ENCODE measurements at places on chromosomes 5 and 9. TPM values are rescaled to one million over a fixed set of nuclear protein-coding genes. Genes with fewer than 3 reads are reported as not detected.

The SNCAIP gene
- 2.8 TPM for total RNA-seq

The PRUNE2 gene
- 728 TPM for total RNA-seq

The TEX48 gene
- not detected for total RNA-seq

The CARD6 gene
- 10.1 TPM for total RNA-seq

The MLANA gene
- not detected for total RNA-seq

The FBN2 gene
- total RNA-seq: 11.7 TPM

The HSPB3 gene
- total RNA-seq: 68.8 TPM

The FYB1 gene
- 12.9 TPM for total RNA-seq

The TRIM52 gene
- total RNA-seq: 16.9 TPM

DNA sequence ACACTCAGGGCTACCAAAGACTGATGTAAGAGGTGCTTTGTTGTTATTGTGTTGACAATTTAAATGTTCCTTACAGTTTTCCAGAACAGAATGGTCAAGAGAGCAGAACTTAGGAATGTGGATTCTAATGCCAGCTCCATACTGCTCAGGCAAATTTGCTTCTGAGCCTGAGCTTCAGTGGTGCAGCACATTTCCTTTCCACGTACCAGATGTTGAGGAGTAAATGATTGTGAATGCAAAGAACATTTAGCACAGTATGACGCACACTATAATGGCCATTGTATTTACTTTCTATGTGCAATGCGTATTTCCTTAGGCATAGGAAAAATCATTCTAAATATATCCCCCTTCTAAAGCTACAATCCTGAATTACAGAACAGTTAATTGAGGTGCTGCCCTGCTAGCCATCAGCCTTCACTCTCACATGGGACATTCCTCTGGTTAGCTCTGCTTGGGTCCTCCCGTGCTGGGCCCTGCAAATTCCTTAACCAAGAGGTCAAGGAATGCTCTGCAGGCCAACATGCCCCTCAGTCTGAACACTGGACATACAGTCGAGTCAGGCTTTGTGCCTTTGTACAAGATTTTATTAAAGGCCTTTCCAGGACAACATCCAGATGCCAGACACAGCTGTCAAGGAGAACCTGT lies 21.1 kb upstream of the TMEM174 start:
- H3K27ac ChIP-seq: no peak overlapping the region
- H3K4me3 ChIP-seq: no peak overlapping the region

- H3K27me3 ChIP-seq: no peaks in the 10 kb centered on the region
- DNase-seq: no peak
- H3K36me3 ChIP-seq: peaks cover 55% of the 10 kb centered on the region
- peaks cover 76% of the 10 kb centered on the region for H3K4me1 ChIP-seq
- H3K27ac ChIP-seq: no peak overlapping the region
Measured at GRCh38 chr9:136015656-136016571, 54.7 kb upstream of the UBAC1 start.

DNA sequence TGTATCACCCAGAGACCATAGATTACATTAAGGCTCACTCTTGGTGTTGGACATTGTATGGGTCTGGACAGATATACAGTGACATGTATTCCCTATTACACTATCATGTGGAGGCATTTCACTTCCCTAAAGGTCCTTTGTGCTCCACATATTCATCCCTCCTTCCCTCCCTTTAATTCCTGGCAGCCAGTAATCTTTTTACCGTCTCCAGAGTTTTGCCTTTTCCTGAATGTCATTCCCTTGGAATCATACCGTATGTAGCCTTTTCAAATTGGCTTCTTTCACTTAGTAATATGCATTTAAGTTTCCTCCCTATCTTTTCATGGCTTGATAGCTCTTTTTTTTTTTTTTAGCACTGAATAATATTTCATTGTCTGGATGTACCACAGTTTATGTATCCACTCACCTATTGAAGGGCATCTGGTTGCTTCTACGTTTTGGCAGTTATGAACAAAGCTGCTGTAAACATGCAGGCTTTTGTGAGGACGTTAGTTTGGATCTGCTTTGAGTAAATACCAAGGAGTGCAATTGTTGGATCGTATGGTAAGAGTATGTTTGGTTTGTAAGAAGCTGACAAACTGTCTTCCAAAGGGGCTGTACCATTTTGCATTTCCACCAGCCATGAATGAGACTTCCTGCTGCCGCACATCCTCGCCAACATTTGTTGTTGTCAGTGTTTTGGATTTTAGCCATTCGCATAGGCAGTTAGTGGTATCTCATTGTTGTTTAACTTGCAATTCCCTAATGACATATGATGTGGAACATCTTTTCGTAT lies 122.1 kb upstream of the SMIM23 start:
- H3K4me3 ChIP-seq: no peak overlapping the region
- no peaks in the 10 kb centered on the region for H3K27me3 ChIP-seq
- H3K36me3 ChIP-seq: no peaks in the 10 kb centered on the region
- no peak overlapping the region for H3K27ac ChIP-seq

GRCh38 chr5:79621056-79621455 lies 8.8 kb downstream of the TENT2 start:
- no peak for DNase-seq
- no peak overlapping the region for H3K27ac ChIP-seq
- peaks cover 22% of the 10 kb centered on the region for H3K36me3 ChIP-seq
- no peaks in the 10 kb centered on the region for H3K27me3 ChIP-seq
- no peaks in the 10 kb centered on the region for H3K4me1 ChIP-seq
- H3K4me3 ChIP-seq: no peak overlapping the region

DNA sequence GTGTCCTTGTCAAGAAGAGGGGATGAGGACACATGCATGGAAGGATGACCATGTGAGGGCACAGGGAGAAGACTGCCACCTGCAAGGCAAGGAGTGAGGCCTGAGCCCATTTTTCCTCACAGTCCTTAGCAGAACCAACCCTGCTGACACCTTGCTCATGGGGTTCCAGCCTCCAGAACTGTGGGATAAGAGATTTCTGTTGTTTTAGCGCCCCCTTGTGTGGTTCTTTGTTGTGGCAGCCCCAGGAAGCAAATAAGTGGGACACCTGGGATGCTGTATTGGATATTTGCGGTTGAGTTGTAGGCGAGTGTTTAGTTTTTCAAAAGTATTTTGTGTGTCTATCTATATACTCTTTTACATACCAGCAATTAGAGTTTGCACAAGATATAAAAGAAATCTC lies 206.4 kb downstream of the NXNL2 start:
- H3K4me1 ChIP-seq: peaks cover 44% of the 10 kb centered on the region
- no peaks in the 10 kb centered on the region for H3K27me3 ChIP-seq
- DNase-seq: peak; percentile 68

GRCh38 chr5:57718155-57718554 lies 235.5 kb upstream of the ACTBL2 start:
- no peak for DNase-seq
- no peaks in the 10 kb centered on the region for H3K4me1 ChIP-seq
- H3K4me3 ChIP-seq: no peak overlapping the region
- no peak overlapping the region for H3K27ac ChIP-seq
- H3K27me3 ChIP-seq: no peaks in the 10 kb centered on the region

- H3K36me3 ChIP-seq: no peaks in the 10 kb centered on the region
- no peak for DNase-seq
- H3K27me3 ChIP-seq: peaks cover 14% of the 10 kb centered on the region
- no peak overlapping the region for H3K4me3 ChIP-seq
Measured at GRCh38 chr9:90308691-90309090, 333.9 kb downstream of the DIRAS2 start.

DNA sequence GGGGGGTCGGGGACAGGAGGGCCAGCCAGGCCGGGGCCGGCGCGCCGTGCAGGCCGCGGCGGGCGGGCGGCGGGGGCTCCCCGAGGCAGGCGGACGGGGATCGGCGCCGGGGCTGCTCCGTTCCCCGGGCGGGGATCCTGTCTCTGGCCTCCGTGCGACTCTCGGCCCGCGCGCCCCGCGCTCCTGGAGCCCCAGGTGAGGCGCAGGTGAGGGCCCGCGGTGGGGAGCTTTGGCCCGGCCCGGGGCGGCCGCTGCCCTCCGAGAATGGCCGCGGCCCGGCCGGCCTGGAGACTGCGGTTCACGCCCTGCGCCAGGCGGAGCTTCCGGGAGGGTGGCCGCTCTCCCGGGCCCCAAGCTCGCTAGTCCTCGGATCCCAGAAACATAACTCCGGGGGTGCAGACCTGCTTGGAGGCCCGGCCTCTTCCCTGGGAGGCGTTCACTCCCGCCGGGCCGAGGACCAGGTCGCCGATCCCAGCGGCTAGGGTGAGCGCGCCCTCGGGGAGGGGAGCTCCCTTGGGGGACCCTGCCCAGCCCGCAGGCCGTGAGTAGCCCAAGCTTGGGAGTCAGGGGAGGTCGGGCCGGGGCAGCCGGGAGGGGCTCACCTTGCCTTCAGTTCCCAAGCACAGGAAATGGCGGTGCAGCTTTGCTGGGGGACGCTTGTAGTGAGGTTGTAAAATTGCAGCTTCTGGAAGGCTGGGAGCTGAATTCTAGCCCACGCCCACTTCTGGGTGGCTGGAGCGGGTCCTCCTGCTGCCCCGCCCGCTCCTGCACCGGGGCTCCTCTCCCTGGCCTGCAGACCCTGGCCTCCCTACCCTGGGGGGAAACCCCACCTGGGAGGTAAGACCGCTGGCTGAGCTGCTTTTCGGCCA lies 723 bp downstream of the PPP1R26 start:
- peak overlapping the region; percentile 68 for H3K27ac ChIP-seq
- H3K4me1 ChIP-seq: peaks cover 21% of the 10 kb centered on the region
- peak overlapping the region; percentile 82 for H3K4me3 ChIP-seq
- DNase-seq: no peak

GRCh38 chr9:114452219-114453165 lies 52.8 kb downstream of the WHRN start:
- H3K27ac ChIP-seq: no peak overlapping the region
- H3K27me3 ChIP-seq: no peaks in the 10 kb centered on the region
- peaks cover 10% of the 10 kb centered on the region for H3K4me1 ChIP-seq
- DNase-seq: no peak

GRCh38 chr5:39190311-39191102 lies 28.9 kb downstream of the FYB1 start:
- H3K36me3 ChIP-seq: no peaks in the 10 kb centered on the region
- H3K4me3 ChIP-seq: no peak overlapping the region
- no peaks in the 10 kb centered on the region for H3K4me1 ChIP-seq
- no peak overlapping the region for H3K27ac ChIP-seq

DNA sequence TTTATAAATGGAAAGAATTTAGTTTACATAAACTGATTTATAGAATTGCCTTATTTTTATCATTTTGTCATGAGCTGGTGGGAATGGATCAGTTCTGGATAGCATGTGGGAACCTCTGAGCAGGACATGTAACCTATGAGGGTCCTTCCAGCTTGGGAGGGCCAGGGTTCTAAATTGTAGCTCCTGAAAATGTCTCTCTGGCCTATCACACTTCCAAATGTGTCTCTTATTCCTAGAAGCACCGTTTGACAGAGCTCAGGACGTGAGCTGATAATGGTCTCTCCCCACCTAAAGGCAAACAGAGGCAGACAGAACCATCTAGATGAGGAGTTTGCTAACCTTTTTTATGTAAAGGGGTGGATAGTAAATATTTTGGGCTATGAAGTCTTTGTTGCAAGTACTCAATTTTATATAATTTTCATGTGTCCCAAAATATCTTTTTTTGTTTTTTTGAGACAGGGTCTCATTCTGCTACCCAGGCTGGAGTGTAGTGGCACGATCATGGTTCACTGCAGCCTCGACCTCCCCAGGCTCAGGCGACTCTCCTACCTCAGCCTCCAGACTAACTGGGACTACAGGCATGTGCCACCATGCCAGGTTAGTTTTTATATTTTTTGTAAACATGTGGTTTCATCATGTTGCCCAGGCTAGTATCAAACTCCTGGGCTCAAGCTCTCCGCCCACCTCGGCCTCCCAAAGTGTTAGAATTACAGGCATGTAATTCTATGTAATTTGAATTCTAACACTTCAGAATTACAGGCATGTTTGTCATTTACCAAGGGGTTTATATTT lies 4.0 kb downstream of the TRAF1 start:
- peaks cover 3% of the 10 kb centered on the region for H3K36me3 ChIP-seq
- H3K4me3 ChIP-seq: no peak overlapping the region
- no peaks in the 10 kb centered on the region for H3K27me3 ChIP-seq
- H3K4me1 ChIP-seq: peaks cover 41% of the 10 kb centered on the region

GRCh38 chr5:134133995-134134541 lies 19.6 kb downstream of the TCF7 start:
- peaks cover 79% of the 10 kb centered on the region for H3K36me3 ChIP-seq
- H3K4me1 ChIP-seq: peaks cover 2% of the 10 kb centered on the region

DNA sequence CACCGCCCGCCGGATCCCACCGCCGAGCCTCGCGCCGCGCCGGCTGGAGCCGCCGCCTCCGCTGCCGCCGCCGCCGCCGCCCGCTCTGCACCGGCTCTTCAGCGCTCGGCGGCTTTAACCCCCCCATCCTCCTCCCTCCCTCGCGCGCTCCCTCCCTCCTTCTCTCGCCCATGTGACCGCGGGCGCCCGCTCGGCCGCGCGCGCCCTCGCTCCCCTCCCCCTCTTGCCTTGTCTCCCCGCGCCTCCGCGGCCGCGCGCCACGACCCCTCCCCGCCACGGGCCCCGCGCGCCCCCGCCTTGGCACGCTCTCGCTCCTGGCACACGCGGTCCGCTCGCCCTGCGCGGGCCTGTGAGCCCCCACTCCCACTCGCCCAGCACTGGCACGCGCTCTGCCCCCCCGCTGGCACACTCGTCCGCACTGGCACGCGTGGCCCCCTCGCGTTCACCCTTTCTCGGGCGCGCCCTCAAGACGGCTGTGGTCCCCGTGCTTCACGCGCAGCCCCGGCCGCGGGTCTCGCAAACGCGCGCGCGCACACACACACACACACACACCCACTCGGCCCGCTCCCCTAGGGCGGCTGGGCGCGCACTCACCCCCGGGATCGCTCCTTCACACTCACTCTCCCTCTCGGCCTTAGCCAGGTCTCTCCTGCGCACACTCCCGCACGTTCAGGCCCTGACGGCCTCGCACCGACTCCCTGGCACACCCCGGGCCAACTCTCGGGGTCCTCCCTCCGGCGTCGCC lies at the start of gene CNTFR:
TSS of gene CNTFR (minus strand) at position 89 of the 745 bp plus-strand sequence. CDS start 20,743 bp downstream, outside the sequence.
- no peak for DNase-seq
- peaks cover 63% of the 10 kb centered on the region for H3K4me1 ChIP-seq
- peak within 1 kb of the TSS; percentile 62 for H3K4me3 ChIP-seq
- H3K27me3 ChIP-seq: peaks cover 94% of the 10 kb centered on the region
- H3K36me3 ChIP-seq: no peaks in the 10 kb centered on the region
- H3K27ac ChIP-seq: peak within 1 kb of the TSS; percentile 41

DNA sequence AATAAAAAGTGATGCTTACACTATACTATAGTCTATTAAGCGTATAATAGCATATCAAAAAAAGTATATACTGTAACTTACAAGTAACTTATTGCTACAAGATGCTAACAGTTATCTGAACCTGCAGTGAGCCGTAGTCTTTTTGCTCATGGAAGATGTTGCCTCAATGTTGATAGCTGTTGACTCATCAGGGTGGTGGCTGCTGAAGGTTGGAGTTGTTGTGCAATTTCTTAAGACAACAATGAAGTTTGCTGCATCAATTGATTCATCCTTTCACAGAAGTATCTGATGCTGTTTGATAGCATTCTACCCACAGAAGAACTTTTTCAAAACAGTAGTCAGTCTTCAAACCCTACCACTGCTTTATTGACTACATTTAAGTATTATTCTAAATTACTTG lies 7.8 kb upstream of the C9orf40 start:
- no peak overlapping the region for H3K4me3 ChIP-seq
- no peaks in the 10 kb centered on the region for H3K27me3 ChIP-seq
- H3K36me3 ChIP-seq: no peaks in the 10 kb centered on the region
- no peak for DNase-seq
- H3K4me1 ChIP-seq: no peaks in the 10 kb centered on the region

GRCh38 chr5:90934091-90934719 lies 375.6 kb downstream of the ADGRV1 start:
- no peaks in the 10 kb centered on the region for H3K36me3 ChIP-seq
- H3K27me3 ChIP-seq: no peaks in the 10 kb centered on the region
- peaks cover 27% of the 10 kb centered on the region for H3K4me1 ChIP-seq

GRCh38 chr5:109694451-109694891 lies 4.7 kb downstream of the MAN2A1 start:
- H3K4me3 ChIP-seq: no peak overlapping the region
- no peaks in the 10 kb centered on the region for H3K27me3 ChIP-seq
- H3K36me3 ChIP-seq: no peaks in the 10 kb centered on the region
- no peak for DNase-seq
- peaks cover 56% of the 10 kb centered on the region for H3K4me1 ChIP-seq
